Activated effector memory CD4-positive, alpha-beta T cell treated with Interleukin-2 at 50 U/mL for 16 hours (primary cell): ENCODE measurements at places on chromosomes 2 and 18.

GRCh38 chr2:125959047-125959446, 696.9 kb upstream of the GYPC start:
- DNase-seq = no peak

GRCh38 chr2:27838502-27838901, 51.7 kb downstream of the RBKS start:
- DNase-seq = no peak

DNA sequence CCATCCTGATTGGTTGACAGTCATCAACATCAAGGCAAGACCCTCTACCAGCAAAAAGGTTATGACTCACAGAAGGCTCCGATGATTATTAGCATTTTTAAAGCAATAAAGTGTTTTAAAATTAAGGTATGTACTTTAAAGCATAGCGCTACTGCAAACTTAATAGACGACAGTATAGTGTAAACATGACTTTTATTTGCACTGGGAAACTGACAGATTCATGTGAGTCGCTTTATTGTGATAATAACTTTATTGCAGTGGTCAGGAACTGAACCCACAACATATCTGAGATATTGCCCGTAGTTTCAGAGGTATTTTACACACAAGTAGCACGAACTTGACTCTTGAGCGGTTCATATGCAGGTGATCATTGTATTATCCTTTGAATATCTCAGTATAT, 249.1 kb downstream of the LTBP1 start:
- DNase-seq = no peak

- no peak for DNase-seq
Measured at GRCh38 chr2:232466221-232466620, 10.3 kb downstream of the ALPI start.
